Activated T-helper 1 cell treated with anti-CD3 and anti-CD28 coated beads, Interleukin-2, amount 50 U/mL, for 16 hours (primary cell): ENCODE measurements at places on chromosomes 4 and X.

- DNase-seq: no peak
These were observed 148.8 kb upstream of the MID1 start for GRCh38 chrX:10769195-10769594.

DNA sequence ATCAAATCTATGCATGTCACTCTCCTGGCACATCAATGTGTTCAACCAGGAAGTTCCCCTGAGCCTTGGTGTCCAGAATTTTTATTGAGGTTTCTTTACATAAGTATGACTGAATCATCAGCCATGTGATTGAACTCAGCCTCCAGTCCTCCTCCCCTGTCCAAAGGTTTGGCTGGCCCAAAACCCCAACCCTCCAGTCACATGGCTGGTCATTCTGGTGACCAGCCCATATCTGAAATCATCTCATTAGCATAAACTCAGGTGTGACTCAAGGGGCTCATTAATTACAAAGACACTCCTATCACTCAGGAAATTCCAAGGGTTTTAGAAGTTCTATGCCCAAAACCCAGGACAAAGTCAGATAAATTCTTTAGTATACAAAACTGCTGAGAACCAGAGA is 20.6 kb upstream of the SUPT20HL2 start:
- no peak for DNase-seq

GRCh38 chrX:121455890-121456289 is 408.5 kb downstream of the GLUD2 start:
- DNase-seq: no peak

DNA sequence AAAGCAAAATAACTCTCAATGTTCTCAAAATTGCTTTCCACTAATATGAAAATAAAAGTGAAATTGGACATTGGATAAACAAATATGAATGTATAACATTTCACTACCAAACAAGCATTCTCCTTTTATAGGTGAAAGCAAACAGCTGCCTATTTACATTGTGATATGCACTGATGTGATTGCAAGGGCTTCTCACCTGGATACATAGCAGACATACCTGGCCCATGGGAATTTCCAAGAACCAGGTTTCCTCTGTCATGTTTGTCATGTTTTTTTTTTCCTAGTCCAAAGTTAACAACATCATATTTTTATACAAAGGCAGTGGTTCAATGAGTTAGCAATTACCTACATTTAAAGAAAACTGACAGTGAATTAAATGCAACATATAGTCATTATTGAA is 228.5 kb downstream of the ANKRD50 start:
- DNase-seq: no peak

DNA sequence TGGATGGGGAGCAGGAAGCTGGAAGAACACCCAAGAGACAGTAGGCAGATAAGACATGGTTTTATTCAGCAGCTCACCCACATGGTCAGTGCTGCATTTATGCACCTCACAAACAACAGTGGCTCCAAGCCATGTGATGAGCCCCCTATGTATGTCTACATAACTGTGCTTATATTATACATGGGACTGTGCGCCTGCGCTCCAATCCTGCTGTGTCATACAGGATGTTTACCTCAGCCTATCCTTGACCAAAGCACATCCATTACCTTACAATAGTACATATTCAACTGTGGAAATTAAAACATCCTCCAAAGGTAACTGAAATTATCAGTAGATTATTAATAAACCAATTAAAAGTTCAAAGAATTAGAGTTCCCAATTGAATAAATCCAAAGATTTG is 44.1 kb upstream of the SGMS2 start:
- no peak for DNase-seq

GRCh38 chr4:22440999-22441398 is 74.9 kb downstream of the ADGRA3 start:
- no peak for DNase-seq

- DNase-seq: no peak
These were observed 82.1 kb upstream of the IQCM start for GRCh38 chr4:149897783-149898182.
